ENCODE measurements at places on chromosomes 16 and 17.
A peak's percentile ranks its signal among the peaks of the same experiment; 100 is the strongest.

GRCh38 chr16:87541147-87541871 lies 48.5 kb upstream of the ZCCHC14 start:
- no peak for DNase-seq

DNA sequence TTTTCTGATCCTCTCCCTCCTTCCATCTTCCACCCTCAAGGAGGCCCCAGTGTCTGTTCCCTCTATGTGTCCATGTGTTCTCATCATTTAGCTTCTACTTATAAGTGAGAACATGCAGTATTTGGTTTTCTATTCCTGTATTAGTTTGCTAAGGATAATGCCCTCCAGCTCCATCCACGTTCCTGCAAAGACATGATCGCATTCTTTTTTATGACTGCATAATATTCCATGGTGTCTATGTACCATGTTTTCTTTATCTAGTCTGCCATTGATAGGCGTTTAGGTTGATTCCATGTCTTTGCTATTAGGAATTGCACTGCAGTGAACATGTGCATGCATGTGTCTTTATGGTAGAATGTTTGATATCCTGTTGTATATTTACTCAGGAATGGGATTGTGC lies 275.1 kb downstream of the BCAS3 start:
- DNase-seq, result no peak

DNA sequence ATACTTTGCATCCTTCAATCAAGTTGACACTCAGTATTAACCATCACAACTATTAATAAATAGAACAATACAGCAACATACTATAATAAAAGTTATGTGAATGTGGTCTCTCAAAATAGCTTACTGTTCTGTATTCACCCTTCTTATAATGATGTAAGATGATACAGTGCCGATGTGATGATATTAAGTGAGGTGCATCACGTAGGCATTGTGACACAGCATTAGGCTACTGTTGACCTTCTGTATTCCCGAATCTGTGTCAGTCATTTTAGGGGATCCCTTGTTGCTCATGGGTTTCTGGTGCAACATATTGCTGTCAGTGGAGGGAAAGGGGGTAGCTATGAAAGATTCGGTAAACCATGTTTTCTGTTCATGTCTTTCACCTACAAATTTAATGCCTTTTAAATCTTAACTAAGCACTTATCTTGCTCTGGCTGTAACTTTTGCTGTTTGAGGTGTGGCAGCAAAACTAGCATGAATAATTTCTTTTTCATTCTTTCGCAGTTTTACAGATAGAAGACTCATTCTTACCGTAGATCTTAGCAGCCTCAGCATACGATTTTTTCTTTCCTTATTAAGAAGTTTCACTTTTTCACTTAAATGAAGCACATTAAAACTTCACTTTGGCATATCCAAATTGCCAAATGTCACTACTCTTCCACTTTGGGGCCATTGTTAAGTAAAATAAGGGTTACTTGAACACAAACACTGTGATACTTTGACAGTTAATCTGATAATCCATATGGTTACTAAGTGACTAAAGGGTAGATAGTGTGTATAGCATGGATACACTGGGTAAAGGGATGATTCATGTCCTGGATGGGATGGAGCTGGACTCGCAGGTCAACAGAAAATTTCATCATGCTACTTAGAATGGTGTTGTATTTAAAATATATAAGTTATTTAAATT lies 29.6 kb downstream of the NFAT5 start:
- no peak for DNase-seq

- DNase-seq, result no peak
These were observed 271.8 kb upstream of the ZFHX3 start for GRCh38 chr16:73319737-73320136.

- peak; percentile 51 for DNase-seq
These were observed at the start of gene VASN for GRCh38 chr16:4371357-4372000. VASN (plus strand) TSS chr16:4371848; CDS start chr16:4380878, 9,030 bp downstream.

GRCh38 chr17:48760411-48760810 lies 31.9 kb upstream of the HOXB13 start:
- DNase-seq, result no peak

- DNase-seq, result no peak
These were observed 15.3 kb downstream of the RSL1D1 start for GRCh38 chr16:11835891-11836649.

DNA sequence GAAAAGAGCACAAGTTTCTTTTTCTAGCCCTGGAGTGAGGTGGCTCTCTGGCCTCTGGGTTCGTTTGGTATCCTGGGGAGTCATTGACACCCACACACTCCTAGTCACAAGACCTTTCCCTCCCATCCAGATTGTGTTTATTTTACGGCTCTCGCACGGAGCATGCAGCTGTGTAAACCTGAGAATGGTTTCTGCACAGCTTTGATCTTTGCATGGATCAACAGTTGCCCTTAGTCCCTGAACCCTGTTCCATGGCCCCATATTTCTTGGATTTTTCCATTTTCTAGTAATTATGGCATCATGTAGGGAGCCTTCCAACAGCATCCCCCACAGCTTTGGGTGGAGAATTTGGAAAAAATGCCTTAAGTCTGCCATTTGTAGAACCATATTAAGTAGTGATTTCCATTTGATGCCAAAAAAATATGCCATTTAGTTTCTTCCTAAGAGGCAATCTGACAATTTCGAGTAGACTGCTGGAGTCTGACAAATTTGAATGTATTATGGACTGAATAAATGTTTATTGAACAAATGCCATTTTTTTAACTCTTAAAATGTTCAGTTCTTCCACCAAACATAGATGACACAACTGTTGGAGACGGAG lies 197.7 kb downstream of the WWOX start:
- DNase-seq, result no peak

DNA sequence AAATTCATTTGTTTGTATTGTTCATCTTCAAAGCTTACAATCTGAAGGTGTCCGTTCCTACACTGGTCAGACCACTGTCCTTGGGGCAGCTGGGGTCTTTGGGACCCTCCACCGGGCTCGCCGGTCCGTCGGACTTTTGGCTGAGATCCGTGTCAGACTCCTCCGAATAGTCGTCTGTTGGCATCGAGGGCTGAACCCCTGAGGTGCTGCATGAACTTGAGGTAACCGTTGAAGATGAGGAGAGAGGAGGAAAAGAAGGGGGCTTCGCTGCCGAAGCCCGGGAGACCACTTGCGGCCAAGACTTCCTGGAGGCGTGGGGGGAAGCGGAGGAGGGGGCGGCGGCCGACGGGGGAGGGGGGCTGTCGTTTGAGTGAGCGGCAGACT lies 260.8 kb downstream of the ZFHX3 start:
- DNase-seq, result no peak

DNA sequence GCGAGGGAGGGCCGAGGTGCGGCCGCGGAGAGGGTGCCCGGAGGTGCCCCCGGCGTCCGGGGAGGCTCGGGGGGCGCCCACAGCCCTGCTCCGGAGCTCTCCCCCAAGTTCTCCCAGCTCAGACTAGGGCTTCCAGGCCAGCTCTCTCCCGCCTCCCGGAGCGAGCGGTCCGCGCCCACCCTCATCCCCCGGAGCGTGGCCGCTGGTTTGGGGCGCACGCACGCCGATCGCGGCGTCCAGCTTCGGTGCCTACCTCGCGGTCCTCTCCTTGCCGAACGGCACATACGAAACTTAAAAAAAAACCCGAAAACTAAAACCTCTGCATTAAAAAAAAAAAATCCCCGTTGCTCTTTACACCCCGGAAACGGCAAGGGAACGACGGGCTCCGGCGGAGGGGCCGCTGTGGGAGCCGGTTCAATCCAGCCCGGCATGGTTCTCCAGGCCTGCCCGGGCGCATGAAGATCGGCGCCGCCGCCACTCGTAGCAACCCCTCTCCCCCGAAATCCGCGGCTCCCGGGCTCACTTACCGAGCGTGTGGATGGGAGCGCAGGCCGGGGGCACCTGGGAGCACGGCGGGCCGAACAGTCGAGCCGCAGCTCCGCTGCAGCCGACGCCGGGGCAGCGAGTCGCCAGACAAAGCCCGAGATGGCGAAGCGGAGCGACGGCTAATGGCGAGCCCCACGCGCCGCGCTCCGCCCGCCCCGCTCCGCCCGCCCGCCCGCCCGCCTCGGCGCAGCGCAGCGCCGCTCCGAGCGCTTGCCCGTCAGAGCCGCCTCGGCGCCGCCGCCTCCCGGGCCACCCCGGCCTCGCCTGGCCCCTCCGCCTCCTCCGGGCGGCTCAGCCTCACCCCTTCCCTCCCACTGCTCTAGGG lies 973 bp upstream of the UBTF start:
- no peak for DNase-seq

DNA sequence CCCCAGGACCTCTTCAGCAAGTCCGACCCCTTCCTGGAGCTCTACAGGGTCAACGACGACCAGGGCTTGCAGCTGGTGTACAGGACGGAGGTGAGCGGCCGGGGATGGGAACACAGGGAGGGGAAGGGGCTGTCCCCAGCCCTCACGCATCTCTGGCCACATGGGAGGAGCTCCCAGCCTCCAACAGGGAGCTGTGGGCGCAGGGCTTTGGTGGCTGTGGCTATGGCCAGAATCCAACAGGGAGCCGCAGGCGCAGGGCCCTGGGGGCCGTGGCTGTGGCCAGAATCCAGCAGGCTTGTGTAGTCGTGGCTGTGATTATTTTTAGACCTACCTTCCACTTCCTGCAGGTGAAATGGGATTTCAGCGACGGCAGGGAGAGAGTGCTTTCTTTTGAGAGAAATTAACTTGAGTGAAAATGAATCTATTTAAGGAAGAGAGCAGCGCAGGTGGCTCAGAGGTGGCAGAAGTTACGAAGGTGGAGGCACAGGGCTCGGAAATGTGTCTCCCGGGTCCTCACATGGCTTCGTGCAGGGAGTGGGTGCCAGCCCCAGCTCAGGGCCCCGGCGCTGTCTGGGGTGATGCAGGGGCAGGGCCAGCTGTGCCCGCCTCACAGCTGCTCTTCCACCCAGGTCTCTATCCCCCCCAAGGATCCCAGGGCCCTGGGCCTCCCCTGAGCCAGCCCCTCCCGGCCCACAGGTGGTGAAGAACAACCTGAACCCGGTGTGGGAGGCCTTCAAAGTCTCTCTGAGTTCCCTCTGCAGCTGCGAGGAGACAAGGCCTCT lies 9.4 kb downstream of the CPNE7 start:
- DNase-seq, result no peak

DNA sequence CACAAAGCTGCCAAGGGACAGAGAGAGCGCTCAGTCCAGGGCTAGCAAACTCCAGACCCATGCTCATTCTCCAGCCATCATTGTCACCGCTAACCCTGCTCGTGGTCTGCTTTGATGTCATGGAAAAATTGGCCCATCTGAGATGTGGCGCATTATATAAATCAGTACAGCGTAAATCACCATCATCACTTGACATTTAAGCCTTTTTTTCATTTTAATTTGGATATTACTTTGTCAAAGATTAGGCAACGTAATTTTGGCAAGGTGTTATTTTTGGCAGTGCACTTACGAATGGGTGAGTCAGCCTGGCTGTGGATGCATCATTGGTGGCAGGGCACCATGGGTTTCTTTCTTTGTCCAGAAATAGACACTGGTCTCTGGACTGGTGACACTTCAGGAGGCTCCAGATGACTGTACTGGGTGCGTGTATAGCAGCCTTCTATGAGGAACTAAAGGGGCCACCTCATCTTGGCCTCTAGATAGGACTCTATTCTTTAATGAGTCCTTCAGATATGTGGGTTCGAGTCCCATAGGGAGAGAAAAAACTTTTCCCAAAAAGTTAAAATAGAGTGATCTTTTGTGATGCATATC lies 166.3 kb downstream of the MSI2 start:
- no peak for DNase-seq

GRCh38 chr16:27230562-27231001 lies 27.3 kb downstream of the KDM8 start:
- DNase-seq, result peak; percentile 26

- DNase-seq, result no peak
These were observed 108.5 kb upstream of the RCVRN start for GRCh38 chr17:10013365-10014112.

- no peak for DNase-seq
These were observed 36.9 kb downstream of the YPEL2 start for GRCh38 chr17:59368218-59368857.

Data from activated CD4-positive, CD25-positive, alpha-beta regulatory T cell treated with anti-CD3 and anti-CD28 coated beads, Interleukin-2, amount 50 U/mL, for 16 hours (primary cell).